Placental pericyte (primary cell): ENCODE measurements at places on chromosomes 4 and X. TPM values are rescaled to one million over a fixed set of nuclear protein-coding genes. Genes with fewer than 3 reads are reported as not detected.

TMEM150C gene
- total RNA-seq: 0.14 TPM in 1 of 2 replicates, not detected in the other

CLIC2 gene
- 0.22 and 1.3 TPM in 2 replicates for total RNA-seq

PNMA6F gene
- not detected in 2 replicates for total RNA-seq

KCNE5 gene
- total RNA-seq: 0.22 and 1.3 TPM in 2 replicates
